Right forelimb (tissue), 1 donor: ENCODE measurements at places on chromosomes 12 and 14.

- no peak for DNase-seq
These were observed 100.6 kb downstream of the ANO4 start for GRCh38 chr12:100895192-100895591.

DNA sequence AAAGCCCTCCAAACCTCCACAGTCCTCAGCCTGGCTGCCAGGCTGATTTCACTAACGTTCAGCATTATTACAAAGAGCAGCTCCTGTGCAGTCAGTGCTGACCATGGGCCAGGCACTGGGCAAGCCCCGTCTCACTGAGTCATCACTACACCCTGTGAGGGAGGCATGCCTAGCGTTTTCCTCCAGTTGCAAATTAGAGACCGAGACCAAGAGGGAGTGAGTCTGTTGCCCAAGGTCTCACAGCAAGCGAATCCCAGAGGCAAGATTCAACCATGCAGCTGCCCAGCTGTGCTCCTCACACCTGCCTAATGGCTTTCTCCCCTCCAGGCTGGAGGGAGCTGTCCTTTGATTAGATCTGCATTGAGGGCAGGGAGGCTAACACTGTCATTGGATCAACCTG lies 229.3 kb upstream of the LHX5 start:
- DNase-seq: no peak

DNA sequence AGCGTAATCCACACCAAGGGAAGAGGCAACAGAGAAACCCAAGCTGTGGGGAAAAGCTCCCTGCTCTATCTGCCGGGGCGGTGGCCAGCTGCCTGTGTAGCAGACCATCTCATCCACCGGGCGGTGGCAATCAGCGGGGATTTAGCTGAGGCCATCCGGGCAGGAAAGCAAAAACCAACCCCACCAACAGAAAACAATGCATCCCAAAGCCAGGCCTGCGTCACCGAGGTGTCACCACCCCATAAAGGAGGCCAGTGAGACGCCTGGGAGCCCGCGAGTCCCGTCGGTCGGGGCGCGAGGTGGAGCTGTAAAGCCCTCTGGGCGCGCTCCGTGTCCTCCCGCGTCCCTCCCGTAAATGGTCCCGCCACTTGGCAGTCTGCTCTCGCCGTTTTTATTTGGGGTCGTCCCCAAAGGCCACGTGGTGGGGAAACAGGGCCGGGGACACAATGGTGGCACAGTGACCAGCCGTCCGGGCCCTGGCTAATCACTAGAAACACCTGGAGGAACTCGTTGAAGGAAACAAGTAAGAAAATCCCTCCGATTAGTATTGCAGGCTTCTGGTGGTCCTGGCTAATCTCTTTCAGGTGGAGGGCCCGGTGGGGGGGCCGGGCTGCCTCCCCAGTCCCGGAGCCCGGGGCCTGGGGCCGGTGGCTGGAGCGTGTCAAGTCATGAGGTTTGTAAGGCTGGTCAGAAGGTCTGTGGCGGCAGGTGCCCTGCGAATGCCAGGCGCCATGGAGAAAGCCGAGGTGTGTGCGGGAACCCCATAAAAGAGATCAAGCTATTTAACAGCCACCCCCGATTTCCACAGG lies 94.7 kb upstream of the GSC start:
- DNase-seq: no peak

GRCh38 chr14:70086685-70087379 lies 101.9 kb downstream of the SLC8A3 start:
- DNase-seq: no peak

DNA sequence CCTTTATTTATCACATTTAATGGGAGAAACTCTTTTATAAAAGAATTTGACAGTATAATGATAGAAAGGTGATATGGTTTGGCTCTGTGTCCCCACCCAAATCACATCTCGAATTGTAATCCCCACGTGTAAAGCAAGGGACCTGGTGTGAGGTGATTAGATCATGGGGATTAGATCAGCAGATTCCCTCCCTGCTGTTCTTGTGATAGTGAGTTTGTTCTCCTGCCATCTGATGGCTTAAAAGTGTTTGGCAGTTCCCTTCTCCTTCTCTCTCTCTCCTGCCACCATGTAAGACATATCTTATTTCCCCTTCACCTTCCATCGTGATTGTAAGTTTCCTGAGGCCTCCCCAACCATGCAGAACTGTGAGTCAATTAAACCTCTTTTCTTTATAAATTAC lies 1110.3 kb downstream of the FLRT2 start:
- no peak for DNase-seq
